ENCODE measurements at places on chromosomes 11 and 22.

DNA sequence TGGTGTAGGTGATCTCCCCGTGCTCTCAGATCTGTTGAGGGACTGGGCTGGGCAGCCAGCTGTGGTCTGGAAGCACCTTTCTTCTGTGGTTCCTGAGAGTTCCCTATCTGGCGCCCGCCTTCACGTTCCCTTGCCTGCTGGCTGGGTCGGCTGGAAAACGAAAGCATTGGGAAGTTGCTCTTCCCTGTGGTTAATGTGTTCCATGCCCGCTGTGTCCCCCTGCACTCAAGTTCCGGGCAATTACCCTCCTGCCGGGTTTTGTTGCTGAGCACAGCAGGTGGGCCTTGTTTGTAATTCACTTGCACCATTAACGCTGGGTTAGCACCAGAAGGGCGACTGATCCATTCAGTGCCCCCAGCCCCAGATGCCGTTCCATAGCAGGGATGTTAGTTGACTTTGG, 134.1 kb downstream of the GRIK4 start:
- no peak for DNase-seq

- no peak for DNase-seq
Observed at GRCh38 chr11:34534826-34535225, 21.2 kb upstream of the ELF5 start.

DNA sequence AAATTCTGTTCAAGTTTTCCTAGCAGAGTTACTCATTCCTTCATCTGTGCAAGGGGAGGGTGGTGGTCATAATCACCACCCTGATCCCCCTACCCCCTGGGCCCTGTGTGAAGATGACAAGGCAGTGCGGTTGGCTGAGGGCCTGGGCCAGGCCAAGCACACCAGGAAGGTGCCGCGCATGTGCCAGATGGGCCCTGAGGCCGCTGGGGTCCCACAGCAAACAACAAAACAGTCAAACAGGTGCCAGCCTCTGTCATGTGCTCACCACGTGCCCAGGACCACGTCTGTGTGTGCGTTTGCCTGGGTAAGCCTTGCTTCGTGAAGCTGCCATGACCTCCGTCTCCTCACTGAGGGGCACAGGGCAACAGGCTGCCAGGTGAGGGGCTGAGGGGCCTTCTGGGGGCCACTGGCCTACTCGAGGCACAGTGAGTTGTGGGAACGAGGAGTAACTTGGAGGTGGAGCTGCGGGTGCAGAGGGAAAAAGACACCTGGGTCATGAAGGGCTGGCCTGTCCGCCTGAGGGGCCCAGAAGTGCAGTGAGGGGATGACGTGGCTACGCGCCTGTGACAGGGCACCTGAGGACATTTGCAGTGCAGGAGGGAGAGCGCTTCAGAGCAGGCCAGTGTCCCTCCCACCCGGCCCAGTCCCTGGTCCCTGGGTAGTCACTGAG, 25.8 kb downstream of the RSPH14 start:
- DNase-seq: no peak

DNA sequence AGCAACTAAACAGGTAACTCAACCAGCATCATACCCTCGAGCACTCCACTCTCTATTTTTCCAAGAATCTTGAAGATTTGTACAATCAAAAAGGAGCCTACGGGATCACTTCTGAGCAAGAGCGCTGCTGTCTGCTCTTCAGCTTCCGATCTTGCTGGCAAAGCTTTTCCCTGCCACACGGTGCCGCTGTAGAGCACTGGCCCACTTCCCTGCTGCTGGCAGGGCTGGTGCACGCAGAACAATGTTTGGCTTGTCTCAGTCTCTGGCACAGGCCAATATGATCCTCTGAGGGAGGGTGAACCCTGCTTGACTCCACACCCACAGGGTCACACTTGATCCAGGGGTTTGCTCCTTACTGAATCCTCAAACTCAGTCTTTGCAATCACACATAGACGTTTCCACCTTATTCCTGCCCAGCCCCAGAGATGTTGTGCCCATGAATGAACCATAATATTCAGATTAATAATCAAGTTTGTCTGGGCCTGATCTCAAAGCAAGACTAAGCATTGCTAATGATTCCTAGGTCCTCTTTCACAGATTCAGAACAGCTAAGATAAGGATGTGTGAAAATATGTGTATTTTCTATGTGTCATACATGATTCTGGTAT, 536.6 kb downstream of the SOX6 start:
- no peak for DNase-seq

- no peak for DNase-seq
Observed at GRCh38 chr11:95092549-95093324, 3.1 kb downstream of the ENDOD1 start.

GRCh38 chr11:120229451-120230424, 10.2 kb upstream of the POU2F3 start:
- no peak for DNase-seq

DNA sequence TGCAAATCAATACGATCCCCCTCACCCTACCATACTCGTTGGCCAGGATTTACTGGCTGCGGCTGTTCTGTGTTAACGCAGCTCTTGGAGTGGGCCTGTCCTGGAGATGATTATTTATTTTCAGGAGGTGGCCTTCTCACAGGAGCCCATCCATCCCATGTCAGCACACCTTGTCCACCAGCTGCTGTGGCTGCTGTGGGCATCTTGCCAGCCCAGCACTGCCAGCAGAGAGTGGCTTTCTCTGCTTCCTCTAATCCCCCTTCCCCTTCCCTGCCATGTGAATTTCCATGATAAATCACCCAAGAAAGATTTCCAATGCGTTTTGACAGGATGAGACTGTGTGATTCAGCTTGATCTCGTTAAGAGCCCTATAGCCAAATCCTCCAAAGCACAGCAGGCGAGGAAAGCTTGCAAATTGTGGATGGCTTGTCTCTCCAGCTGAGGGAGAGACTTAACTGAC, 309.1 kb upstream of the C11orf87 start:
- DNase-seq: peak; percentile 71

GRCh38 chr11:120134931-120135228, 3.0 kb downstream of the TRIM29 start:
- no peak for DNase-seq

DNA sequence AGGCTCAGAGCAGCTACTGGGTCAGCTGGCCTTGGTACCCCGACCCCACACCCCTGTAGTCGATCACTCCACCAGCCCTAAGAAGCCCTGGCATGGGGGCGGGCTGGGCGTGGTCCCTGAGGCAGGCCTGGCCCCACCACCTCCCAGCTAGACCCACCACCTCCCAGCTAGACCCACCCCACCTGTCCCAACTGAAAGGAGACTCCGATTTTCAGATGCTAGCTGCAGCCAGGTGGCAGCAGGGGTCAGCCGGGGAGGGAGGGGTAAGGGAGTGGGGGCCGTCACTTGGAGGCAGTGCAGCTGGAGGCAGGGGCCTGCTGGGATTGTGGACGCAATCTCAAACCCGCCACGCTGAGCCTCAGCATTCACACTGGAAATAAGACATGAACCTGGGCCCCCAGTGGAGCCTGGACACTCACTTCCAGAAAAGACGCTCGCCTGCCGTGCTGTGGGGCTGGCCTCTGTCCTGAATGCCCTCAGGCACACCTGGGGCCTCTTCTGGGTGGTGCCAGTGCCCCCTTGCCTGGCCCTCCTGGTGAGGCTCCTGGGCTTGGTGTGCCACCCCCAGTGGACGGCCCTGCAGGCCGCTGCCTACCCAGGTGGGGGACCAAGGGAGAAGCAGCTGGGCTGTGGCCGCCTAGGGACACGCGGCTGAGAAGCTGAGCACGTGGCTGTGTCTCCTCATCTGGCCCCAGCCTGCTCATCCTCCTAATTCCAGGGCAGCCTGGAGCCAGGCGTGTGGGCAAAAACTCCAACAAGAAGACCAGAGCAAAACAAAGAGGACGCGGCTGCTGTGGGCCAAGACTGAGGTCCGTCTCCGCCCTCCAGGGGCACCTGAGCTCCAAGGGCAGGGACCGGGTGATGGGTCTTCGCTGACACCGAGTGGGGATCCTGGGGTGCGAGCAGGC, 26.7 kb downstream of the OSBPL5 start:
- DNase-seq: no peak

GRCh38 chr11:34111722-34112270, 6.4 kb downstream of the NAT10 start:
- no peak for DNase-seq

DNA sequence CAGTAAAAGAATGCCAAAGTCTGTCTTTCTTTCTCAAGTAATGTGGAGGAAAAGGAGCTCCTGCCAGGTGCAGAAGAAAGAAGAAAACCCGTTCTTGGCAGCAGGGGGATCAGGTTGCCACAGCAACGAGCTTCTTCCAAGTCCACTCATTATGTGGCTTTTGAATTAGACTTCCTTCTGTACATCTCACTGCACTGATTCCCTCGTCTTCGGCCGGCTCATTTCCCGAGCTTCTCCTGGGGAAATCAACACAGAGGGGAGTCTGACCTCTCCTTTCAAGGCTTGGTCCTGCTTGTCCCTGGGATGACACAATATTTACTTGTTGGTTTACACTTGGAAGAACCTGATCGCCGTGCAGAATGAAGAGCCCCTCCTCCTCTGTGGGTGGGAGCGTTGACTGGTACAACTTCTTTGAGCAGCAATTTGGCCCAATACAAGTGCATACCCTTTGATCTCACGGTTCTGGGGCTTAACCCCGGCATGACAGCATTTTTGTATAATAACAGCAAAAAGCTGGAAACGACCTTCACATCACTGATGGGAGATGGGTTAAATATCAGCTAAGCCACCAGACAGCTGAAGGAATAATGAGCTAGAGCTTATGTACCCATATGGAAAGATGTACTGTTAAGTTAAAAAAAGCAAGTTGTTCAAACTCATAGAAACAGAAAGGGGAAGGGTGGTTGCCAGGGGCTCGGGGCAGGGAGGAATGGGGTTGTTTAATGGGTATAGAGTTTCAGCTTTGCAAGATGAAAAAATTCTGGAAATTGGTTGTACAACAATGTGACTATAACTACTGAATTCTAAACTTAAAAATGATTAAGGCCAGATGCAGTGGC, 35.4 kb downstream of the MCHR1 start:
- peak; percentile 47 for DNase-seq

DNA sequence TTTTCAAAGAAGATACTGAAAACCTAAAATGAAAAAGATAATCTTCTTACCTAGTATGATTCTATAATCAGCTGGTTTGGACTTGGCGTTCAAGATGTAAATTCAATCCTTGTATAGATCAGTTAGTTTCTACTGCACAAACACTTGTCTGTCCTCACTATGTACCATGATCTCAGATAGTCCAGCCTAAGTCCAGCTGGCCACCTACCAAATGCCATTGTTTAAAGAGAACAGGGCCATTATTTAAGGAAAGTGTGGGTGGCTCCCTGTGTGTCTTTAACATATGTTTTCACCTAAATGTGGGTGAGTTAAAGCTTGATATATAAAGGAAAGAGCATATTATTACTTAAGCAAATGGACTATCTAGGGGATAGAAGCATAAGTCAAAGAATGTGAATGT, 38.6 kb downstream of the BLID start:
- no peak for DNase-seq

GRCh38 chr11:18492888-18493287, 33.9 kb downstream of the TSG101 start:
- peak; percentile 9 for DNase-seq

- no peak for DNase-seq
Observed at GRCh38 chr11:35748644-35749043, 86.1 kb downstream of the TRIM44 start.

GRCh38 chr11:69321877-69322361, 28.0 kb downstream of the MYEOV start:
- DNase-seq: no peak

DNA sequence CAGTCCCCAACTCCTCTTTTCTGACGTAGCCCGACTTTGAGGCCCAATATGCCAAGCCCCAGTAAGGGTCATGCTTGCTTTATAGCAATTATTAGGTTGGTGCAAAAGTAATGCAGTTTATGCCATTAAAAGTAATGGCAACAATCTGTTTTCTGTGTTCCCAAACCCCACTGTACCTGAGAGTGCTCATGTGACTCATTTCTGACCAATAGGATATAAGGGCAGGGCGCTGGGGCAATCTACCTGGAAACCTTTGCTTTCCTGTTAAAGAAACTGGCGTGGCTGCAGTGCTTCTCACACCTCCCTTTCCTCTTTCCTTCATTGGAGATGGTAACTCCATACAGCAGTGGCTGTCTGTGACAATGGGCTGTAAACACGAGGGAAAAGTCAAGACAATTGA, 78.9 kb upstream of the MPPED2 start:
- no peak for DNase-seq

GRCh38 chr11:106072804-106073203, 4.3 kb downstream of the KBTBD3 start:
- no peak for DNase-seq

DNA sequence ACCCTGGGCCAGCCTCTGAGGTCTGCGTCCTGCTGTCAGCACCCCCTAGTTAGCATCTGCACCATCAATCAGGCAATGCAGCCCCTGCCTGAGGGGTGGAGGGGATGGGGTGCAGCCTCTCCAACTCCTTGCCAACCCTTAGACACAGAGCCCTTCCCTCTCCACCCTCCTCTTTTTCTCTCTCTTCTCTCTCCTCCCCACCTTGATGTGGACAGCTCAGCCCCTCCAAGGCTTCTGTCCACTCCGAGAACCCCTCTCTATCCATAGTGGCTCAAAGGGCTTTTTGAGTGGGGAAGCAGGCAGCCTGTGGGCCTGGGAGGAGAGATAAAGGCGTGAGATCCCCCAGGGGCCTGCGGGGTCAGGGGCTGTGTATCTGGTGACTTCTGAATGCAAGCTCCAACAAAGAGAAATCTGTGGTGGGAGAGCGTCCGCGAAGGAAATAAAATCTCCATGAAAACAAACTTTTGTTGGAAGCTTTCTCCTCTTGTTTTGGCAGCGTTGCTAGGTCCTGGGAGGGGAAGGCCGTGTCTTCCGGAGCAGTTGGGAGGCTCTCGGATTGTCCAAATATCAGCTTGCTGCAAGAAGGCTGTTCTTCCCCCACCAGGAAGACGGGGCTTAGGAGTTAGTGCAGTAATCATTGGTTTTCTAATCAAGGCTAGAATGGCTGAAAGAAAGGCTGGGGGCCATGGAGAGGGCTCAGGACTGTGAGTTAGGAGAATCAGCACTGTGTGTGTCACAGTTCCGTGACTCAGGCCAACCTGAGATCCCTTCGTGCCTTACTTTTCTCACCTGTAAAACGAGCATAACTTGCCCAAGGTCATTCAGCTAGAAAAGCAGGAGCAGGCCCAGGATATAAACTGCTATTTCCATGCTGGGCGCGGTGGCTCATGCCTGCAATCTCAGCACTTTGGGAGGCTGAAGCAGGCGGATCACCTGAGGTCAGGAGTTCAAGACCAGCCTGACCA, 50.3 kb downstream of the PKNOX2 start:
- DNase-seq: no peak

DNA sequence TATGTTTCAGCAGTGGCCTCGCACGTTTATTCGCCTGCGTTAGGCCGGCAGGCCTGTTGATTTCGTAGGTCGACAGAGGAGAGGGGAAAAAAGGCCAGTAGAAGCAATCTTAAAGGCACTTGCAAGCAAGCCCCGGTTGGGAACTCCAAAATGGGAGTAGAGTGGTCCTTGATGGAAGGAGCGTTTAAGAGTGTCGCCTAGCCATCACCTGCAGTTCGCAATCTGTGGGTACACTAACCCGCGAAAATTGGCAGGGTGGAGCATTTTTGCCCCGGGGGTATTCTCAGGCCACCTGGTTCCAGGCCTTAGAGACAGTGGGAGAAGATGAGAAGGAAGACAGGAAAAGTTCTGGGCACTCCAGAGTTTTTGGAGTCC, 1.1 kb downstream of the EWSR1 start:
- DNase-seq: no peak
